Brain microvascular endothelial cell (primary cell): ENCODE measurements at places on chromosomes 6 and 20.
A peak's percentile ranks its signal among the peaks of the same experiment; 100 is the strongest.

DNA sequence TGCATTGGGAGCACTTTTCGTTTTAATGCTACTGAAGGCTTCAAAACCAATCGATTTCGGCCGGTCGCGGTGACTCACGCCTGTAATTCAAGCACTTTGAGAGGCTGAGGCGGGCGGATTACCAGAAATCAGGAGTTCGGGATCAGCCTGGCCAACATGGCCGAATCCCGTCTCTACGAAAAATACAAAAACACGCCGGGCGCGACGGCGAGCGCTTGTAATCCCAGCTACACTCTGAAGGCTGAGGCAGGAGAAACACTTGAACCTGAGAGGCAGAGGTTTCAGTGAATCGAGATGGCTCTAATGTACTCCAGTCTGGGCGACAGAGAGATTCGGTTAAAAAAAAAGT, 58.4 kb downstream of the TRIM38 start:
- peak; percentile 68 for DNase-seq

- DNase-seq = no peak
These were observed 30.3 kb downstream of the RREB1 start for GRCh38 chr6:7138046-7138531.

GRCh38 chr6:166541876-166542579, 44.5 kb downstream of the RAMACL start:
- no peak for DNase-seq

GRCh38 chr6:81767163-81767891, 14.8 kb upstream of the TENT5A start:
- peak; percentile 24 for DNase-seq

DNA sequence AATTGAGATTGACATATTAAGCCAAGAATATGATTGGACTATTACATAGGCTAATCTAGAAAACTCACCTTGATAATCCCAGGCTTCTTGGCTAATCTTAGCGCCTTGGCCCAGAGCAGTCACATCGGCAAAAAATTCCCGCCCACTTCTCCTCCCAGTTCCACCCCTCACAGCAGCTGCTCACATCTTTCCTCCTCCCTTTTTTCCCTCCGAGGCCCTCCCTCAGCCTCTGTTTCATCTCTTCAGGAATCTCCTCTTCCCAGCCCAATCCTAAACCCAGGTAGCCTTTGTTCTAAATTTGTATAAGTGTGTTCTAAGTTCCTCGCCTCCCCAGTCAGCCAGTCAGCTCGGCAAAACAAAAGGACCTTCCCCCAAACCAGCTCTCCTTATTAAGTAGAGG, 184.3 kb downstream of the PRKN start:
- DNase-seq = no peak

DNA sequence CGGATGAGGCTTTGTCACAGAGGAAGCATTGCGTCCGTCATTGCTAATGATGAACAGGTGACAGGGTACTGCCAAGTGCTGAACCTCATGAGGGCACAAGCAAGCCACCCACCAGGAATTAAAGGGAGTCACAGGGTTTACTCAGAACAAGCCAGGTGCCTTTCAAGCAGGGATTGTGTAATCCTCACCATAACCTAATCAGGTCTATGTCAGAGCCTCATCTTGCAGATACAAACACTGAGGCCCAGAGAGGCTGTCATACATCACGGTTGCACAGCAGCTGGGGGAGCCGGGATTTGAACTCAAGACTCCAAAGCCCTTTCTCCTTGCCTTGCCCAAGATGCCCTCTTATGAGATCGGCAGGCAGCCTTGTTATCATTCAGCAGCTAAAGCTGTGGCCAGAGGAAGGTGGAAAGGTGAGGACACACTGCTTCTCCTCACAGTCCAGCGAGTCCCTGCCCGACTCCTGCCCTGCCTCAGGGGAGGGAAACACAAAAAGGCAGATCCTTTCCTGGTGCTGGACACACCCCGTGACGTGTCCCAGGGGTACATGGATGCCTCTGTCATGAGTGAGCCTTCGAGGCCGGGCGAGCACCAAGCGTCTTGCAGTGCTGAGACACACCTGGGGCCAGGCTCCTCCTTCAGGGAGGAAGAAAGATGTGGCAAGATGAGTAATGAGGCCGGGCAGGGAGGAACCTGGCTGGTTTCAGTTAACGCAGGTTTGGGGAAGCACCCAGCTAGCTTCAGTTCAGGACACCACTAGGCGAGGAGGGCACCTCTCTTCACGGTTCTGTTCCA, 214.9 kb downstream of the LY86 start:
- DNase-seq = no peak

DNA sequence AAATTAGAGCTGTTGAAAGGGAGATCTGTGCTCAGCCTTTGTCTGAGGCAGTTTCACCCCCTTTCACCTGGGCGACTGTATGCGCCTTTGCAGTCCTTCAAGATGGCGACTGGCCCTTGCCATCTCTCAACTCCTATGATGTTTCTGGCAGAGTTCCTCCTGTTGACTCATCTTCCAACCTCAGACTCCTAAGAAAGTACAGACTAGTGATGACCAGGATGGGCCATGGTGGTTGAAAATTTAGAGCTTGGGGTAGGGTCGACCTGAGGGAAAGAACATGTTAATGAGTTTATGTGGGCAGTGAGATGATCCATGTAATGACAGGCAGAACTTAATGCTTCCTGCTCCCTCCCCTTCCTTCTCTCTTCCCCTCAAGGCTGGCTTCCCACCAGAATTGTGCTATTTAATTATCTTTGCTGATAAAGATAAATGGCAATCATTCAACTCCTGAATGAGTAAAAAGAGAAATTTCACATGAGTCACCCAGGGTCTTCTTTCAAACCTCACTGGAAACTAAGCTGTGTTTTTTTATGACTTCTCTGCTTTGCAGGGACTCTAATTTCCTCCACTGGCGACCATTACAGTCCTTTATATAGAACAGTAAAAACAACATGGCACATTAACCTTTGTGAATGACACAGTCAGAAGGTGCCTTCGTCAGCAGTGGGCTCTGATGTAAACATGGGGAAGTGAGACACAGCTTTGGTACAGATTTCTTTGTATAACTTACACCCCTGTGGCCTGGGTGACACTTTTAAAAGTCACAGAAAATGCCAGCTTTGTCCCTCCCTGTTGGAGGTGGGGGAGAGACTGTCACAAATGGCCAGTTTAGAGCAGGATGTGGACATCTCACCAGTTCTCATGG, 103.5 kb downstream of the SCP2D1 start:
- peak; percentile 28 for DNase-seq

GRCh38 chr20:39066471-39067242, 104.5 kb downstream of the DHX35 start:
- DNase-seq = no peak

- no peak for DNase-seq
These were observed 25.2 kb downstream of the UCKL1 start for GRCh38 chr20:63930971-63931553.

DNA sequence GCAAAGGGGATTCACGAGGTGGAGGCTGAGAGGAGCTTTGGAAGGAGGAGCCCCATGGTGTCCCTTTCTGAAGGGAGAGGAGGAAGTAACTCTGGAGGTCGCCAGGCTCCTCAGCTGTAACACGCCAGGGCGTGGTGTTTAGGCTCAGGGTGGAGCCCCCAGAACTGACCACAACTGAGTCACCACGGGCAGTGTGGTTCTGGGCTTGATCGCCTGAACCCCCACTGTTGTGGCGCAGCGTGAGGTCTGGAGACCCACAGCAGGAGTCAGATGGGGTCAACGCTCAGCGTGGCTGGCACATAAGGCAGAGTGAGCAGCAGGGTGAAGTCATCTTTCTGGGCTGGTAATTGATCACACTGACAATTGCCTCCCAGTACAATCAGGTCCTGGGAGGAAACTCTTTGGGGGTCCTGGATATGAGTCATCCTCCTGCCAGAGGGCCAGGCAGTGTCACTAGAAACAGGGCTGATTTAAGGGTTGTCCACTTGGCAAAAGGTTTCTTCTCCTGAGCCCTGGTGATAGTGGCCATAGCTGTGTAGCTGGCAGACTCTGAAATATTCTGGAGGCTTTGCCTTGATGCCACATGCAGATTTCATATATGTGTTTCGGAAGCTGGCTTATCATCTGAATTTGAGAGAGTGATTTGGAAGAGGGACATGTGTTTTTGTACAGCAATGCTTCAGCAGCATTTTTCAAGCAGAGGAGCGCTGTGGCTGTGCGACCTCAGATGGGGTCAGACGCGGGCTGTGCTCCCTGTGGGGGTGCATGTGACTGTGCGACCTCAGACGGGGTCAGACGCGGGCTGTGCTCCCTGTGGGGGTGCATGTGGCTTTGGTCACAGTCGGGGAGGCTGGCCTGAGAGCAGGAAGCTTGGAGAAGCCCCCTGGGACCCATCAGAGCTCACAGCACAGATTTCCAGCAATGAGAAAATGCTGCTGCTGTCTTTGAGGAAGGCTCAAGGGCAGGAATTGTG, 50.0 kb downstream of the SYNJ2 start:
- peak; percentile 91 for DNase-seq
